Activated CD8-positive, alpha-beta T cell treated with anti-CD3 and anti-CD28 coated beads, Interleukin-2, amount 10 ng/mL, durations not matched to agents 7 days and 5 days (primary cell): ENCODE measurements at places on chromosomes 3 and 15. TPM values are rescaled to one million over a fixed set of nuclear protein-coding genes. Genes with fewer than 3 reads are reported as not detected.

The COLQ gene
- total RNA-seq, result 5.3 TPM

The CP gene
- total RNA-seq, result not detected

The NKIRAS1 gene
- total RNA-seq, result 3.1 TPM

The MAP6D1 gene
- 0.90 TPM for total RNA-seq

The FHIT gene
- total RNA-seq, result 4.8 TPM

The SH2D7 gene
- 0.31 TPM for total RNA-seq

The TF gene
- total RNA-seq, result 0.03 TPM
